ENCODE measurements at places on chromosomes 3 and 15.
A peak's percentile ranks its signal among the peaks of the same experiment; 100 is the strongest.

DNA sequence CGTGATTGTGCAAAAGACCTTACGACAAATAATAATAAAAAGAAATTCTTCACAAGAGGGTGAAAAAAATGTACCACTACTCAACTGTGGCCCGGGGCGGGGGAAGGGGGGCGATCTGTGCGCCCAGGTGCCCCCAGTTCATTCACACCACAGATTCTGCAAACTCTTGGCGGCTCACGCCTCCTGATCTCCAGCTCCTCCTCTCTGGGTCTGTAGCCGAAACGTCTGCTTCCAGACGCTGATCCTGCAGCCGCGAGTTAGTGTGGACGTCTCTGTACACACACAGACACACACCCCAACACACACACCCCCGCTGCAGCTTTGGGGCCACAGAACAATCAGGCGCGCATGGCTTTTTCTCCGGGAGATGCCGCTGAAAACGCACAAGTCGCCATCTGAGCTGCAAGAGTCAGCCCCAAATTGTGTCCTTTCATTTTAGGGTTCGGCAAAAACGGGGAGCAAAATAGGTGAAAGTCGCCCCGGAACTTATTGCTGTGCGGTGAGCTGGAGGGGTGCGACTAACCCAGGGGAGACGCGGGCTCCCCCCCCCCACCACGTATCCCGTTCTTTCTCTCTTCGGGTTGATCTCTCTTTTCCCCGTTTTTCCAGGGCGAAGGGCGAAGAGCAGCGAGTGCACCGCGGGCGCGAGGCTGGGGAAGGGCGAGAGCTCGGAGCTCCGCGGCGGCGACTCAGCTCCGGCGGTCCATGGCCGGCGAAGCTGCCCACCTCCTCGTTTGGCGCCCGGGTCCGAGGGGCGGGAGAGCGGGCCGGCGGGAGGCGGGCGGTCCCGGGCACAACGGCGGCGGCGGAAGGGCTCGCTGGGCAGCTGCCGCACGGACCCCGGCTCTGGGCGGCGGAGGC, 505 bp upstream of the WNT5A start:
- DNase-seq = peak; percentile 12

DNA sequence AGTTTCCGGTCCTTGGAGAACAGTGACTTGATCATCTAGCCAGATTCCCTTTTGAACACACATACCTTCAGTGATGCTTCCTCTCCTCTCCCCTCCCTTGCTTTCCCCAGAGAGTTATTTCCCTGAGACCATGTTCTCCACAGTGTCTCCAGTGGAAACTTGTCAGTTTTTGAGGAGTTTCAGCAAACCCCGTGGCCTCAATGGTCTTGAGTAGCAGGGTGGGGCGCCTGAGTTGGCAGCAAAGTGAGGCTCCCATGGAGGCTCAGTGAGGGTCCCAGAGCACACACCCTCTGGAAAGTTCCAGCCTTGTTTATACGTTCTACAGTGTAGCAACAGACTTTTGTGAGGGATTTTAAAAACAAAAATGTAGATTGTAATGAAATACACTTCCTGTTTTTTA, 135.1 kb downstream of the LRRC28 start:
- DNase-seq = no peak

DNA sequence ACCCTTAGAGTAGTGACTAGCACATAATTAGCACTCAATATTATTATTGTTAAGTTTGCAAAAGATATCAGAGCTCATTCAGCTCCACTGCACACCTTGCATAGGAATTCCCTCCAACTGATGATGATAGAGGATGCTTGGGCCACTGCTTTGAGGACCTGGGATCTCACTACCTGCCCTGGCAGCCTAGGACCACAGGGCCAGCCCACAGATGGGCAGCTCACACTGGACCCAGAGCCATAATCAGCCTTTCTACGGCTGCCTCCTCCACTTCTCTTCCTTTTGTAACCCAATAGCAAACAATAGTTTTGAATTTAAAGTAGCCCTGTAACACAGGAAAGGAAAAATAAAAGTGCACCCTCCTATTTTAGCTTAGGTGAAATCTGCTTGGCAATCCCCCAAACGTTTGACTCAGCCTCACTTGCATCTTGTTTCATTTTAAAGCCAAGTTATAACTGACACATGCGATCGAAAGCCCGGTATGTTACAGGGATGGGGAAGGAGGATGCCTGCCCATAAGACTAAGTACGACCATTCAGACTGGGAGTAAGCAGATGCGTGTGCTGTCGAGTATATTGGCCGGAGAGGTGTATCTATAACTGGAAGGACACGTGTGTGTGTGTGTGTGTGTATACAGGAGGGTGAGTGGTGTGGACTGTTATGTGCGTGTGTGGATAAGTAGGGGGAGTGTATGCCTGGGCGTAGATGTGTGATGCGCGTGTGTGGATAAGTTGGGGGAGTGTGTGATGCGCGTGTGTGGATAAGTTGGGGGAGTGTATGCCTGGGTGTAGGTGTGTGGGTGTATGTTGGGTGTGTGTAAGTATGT, 65.9 kb downstream of the CPN2 start:
- DNase-seq = no peak

DNA sequence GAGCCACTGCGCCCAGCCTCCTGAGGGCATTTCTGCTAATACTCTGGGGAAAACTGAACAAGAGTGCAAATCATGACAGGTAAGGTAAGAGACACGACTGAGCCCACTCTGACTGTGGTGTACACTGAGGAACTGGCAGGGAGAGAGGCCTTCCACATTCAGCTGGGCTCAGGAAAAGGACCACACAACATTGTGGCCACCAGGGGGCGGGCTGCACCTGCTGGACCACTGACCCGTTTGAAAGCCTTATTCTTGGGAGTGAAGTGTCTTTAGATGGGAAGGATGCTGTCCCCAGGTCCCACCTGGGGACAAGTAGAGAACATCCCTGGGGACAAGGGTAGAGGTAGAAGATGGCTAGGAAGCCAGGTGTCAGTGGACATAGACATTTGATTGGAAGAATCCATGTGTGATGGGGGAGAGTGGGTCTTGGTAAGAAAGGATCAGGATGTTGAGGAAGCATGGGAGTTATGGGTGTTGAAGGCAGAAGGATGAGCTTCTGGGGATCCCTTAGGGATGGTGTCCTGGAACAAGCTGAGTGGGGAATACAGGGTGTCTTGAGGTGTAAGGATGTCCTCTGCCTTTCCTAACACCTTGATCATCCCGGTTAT, 6.2 kb upstream of the CTDSPL start:
- DNase-seq = peak; percentile 83

- no peak for DNase-seq
Observed at GRCh38 chr15:48785712-48786111, 25.2 kb downstream of the CEP152 start.

GRCh38 chr3:66014056-66014455, 24.7 kb downstream of the MAGI1 start:
- DNase-seq = no peak

- DNase-seq = no peak
Observed at GRCh38 chr3:95311272-95311671, 1248.4 kb downstream of the NSUN3 start.

GRCh38 chr15:80468796-80469195, 64.6 kb downstream of the ARNT2 start:
- no peak for DNase-seq

DNA sequence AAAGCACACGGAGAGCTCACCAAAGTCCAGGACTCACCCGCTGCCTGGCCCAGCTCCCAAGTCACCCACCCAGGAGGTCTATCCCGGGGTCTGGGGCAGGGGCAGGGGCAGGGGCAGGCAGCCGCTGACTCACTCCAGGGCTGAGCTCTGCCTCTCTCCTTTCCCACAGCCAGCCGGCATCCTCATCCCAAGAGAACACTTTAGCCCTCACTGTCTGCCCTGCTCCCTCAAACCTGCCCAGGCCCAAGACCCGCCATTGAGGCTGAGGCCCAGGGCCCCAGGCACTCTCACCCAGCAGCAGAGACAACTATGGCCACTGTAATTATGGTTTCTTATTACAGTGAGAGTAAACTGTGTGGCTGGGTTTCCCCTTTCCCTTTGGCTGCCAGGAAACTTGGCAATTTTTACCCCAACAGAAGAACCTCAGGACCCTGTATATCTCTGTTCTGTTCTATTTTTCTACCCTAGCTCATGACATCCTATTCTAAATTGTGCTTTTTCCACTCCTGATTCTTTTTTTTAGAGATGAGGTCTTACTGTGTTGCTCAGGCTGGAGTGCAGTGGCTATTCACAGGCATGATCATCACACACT, 53.0 kb downstream of the IQSEC1 start:
- no peak for DNase-seq

DNA sequence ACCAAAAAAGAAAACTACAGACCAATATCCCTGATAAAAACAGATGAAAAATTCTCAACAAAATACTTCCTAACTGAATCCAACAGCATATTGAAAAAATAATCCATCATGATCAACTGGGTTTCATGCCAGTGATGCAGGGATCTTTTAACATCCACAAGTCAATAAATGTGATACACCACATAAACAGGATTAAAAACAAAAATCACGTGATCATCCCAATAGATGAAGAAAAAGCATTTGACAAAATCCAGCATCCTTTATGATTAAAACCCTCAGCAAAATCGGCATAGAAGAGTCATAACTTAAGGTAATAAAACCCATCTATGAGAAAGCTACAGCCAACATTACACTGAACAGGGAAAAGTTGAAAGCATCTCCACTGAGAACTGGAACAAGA, 107.5 kb downstream of the DCLK3 start:
- no peak for DNase-seq
